Kidney epithelial cell (primary cell): ENCODE measurements at places on chromosomes 6 and 20. TPM values are rescaled to one million over a fixed set of nuclear protein-coding genes. Genes with fewer than 3 reads are reported as not detected.

DNA sequence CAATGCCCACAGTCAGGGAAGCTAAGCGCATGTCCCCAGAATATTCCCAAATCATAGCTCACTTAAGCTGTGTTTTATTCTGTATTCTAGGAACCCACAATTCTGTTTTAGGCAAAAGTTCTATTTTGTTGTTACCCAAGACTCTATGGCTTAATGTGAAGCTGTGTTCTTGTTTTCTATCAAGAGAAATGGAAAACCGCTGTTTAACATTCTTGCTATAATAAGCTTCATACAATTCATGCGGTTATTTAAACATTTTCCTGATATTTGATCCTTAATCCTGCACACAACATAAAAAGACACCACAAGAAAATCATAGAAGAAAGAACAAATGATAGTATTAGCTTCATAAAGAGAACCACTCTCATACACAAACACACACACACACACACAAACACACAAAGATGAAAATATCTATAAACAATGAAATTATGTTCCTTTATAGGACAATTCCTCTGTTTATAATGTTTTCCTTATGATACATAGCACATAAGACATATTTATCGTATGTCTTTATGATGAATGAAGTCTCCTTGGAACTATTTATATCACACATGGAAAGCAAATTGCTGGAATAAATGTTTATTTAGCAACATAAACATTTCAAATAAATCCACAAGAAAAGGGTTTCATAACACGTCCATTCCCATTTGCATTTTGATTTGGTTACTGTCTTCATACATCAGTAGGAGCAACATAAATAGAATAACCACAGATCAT lies 16.4 kb upstream of the COL21A1 start:
- DNase-seq: no peak

DNA sequence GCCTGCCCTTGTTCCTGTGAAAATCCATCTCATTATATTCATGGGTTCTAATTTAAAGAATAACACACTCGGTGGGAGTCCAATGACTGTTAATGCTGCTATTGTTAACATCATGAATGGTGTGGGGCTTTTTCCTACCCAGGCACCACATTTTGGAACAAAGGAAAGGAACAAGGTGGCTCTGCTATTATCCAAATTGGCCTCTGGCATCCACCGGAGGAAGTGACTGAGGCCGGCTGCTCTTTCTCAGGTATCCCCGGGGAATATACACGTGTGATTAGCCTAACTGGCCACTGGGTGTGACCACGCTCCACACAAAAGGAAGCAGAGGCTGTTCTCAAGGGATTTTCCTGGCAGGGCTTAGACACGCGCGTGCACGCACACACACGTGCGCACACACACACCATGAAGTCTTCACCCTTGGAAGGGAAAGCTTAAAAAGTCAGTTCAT lies 601.2 kb upstream of the ARID1B start:
- DNase-seq: no peak

GRCh38 chr20:32437391-32438074 lies 79.4 kb downstream of the ASXL1 start:
- DNase-seq: no peak

NOX3 gene
- total RNA-seq: 0.17 TPM in 1 of 2 replicates, not detected in the other
